ENCODE measurements at places on chromosomes 4 and X. TPM values are rescaled to one million over a fixed set of nuclear protein-coding genes. Genes with fewer than 3 reads are reported as not detected.

DNA sequence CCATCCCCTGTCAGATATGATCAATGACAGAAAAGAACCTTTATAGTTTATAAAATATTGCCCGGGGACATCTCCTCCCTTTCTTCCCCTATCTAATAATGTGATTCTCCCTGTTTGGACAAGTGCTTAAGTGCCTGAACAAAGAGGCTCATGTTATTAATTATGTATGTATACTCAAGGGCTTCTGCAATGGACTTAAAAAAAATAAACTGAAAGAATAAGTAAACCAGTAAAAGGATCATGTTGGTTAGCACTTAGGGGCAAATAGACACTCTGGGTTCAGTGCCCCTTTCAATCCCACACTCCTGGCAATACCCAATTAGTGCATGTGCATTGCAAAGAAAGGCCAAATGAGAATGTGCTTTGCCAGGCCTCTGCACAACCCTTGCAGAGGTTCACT is 30.7 kb upstream of the RPS6KA6 start:
- no peaks in the 10 kb centered on the region for H3K36me3 ChIP-seq
- H3K4me3 ChIP-seq: no peak overlapping the region
- H3K4me1 ChIP-seq: no peaks in the 10 kb centered on the region

DNA sequence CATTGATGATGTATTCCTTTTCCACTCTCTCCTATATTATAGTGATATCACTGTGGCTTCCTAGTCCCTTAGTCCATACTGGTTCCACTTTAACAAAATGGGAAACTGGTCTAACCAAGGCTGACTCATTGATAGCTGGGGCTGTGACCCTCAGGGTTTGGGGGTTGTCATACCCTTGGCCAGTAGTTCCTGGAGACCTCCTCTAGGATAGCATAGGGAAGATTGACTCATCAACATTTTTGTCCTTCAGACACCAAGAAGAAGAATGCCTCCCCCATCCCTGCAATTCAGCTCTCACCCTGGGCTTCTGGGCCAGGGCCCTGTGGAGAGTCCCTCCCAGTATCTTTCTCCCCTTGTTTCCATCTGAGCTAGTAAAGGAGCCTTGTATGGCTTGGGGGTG is 68.8 kb upstream of the PRPS1 start:
- H3K4me3 ChIP-seq: no peak overlapping the region
- no peak overlapping the region for H3K27ac ChIP-seq
- no peaks in the 10 kb centered on the region for H3K36me3 ChIP-seq
- no peaks in the 10 kb centered on the region for H3K27me3 ChIP-seq

DNA sequence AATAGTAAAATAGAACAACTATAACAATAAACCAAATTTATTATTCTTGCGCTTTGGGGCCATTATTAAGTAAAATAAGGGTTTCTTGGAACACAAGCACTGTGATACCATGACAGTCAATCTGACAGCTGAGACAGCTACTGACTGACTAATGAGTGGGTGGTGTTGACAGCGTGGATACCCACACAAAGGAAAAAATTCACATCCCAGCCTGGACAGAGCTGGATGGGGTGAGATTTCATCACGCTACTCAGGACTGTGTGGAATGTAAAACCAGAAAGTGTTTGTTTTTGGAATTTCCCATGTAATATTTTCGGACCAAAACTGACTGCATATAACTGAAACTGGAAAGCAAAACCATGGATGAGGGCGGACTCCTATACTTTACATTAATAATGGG is 48.8 kb downstream of the IGFBP7 start:
- H3K27me3 ChIP-seq: peaks cover 24% of the 10 kb centered on the region
- no peak overlapping the region for H3K27ac ChIP-seq
- no peak for DNase-seq
- H3K4me3 ChIP-seq: no peak overlapping the region

DNA sequence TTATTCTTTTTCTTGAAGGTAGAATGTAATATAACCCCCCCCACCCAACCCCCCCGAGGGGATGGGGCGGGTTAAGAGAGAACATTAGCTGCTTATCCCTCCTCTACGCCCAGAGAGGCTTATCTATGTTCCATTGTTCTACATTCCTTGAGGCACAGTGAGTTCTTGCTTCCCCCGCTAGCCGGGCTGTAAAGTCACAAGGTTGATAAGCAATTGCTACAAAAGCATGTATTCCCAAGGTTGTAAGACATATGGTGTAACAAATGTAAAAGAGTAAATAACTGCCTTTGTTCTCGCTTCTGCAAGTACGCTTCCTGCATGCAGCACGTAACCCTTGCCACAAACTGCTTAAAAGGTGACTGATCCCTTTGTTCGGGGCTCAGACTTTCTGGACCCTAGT is 8.2 kb downstream of the DCAF8L2 start:
- H3K27ac ChIP-seq: no peak overlapping the region
- H3K27me3 ChIP-seq: no peaks in the 10 kb centered on the region
- H3K36me3 ChIP-seq: no peaks in the 10 kb centered on the region
- H3K4me1 ChIP-seq: no peaks in the 10 kb centered on the region

PABPC4L gene
- not detected for total RNA-seq

HMX1 gene
- total RNA-seq: not detected
